ENCODE measurements at places on chromosomes 4 and X.

DNA sequence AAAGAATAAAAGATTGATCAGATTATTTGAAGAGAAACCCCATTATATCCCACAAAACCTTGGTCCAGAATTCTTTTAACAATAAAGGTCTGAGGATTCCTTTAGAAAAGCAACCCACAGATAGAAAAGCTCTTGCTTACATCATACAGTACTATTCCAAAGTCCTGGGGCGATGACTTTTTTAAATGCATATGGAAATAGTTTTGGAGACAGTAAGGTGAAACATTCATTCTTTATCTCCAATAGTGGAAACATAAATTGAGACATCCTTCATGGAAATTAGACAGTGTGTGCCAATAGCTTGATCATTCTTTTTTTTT is 85.7 kb upstream of the UCP1 start:
- DNase-seq, result no peak

DNA sequence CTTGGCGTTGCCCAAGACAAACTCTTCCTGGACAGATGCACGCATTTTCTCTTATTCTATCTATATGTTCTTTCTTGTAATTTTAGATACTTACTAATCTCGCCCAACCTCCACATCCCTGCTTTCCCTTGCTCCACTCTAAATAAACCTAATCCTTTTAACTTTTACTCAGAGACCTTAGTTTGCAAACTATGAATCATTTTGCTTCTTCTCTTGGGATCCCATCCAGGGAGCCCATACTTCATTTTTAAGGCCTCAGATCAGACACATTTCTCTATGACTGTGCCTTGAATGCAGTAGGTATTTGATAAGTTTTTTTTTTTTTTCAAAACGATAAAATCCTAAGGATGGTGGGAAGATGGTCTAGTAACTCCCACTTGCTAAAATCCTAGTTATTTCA is 353.8 kb upstream of the HAND2 start:
- no peak for DNase-seq

GRCh38 chr4:71187404-71188155 is 151.2 kb upstream of the SLC4A4 start:
- peak; percentile 11 for DNase-seq

DNA sequence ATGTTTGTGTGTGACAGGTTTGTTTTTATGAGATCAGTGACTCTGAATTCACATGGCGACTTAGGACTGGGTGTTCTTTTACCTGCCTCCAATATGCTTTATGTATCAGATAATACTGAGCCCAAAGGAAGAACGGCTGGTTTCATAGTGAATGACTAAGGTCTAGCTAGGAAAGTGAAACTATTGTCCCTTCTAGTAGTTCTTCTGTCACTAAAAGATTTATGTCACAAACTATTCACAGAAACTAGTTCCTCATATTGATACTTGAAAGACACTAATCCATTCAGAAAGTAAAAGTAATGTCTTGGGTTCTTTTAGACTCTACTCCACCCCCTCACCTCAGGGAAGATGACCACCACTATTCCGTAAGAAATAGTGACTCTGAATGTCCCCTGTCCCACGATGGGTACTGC is 81.7 kb downstream of the EGF start:
- DNase-seq, result no peak

DNA sequence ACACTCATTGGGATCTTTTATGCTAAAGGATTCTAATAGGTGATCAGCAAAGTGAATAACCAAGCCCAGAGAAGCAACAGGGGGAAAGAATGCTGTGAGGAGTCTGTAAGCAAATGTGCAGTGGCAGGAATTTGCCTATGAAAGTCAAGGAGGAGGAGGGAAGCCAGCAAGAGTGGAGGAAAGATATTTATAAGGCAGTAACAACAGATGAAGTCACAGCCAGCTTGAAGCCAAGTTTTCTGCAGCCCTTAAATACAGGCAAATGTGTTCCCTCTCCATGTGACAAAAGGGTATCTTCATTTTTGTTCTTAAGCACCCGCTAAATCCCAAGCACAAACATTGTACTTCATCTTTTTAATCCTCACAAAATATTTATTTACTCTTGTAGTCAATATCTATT is 275.0 kb upstream of the CLNK start:
- no peak for DNase-seq

DNA sequence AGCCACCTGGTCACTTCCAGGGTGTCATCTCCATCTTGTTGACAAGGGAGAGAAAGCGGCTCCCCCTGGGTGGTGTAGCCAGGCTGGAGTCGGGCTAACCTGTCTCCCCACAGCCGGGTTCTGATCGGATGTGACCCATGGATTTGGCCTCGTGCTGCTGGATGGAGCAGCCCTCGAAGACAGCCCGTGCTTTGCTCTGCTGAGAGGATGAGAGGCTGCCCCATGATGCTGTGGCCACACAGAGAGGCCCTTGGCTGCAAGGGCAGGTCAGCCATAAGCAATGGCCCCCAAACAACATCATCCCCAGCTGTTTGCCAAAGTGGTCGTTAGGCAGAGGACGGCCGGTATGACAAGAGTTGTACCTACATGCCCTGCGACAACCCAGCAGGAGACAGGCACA is 106.6 kb downstream of the HMX1 start:
- DNase-seq, result no peak

DNA sequence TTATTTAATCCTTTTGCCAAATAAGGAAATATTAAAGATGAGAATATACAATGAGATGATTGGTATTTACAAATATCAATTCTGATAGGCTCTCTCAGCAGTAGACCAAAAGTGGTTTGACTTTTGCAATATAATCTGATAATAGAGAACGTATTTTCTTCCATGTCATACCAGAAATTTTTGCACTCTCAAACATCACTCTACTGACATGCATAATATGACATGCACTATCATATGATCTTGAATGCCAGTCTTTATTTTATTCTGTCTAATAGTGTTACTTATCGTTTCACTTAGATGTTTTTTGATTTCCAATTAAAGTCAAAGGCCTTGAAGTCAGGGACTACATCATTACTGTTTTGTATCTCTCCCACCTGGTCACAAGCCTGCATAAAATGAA is 259.2 kb downstream of the PCDH7 start:
- no peak for DNase-seq

DNA sequence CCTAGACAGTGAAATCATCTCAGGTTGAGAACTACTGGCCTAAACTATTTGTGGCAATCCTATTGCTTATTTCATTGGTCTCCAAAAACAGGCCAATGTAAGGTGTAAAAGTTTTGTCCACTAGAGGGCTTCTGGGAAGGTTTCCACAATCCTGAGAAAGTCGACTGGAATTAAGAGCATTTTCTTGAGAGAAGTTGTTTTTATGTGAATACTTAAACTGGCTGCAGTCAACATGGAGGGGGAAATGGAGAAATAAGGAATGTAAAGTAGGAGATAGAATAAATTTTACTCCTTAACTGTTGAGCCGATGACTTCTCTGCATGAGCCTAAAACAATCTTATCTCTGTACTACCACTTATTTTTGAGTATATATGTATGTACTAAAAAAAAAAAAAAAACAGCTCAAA is 11.0 kb upstream of the EIF4E start:
- DNase-seq, result no peak

GRCh38 chr4:140448830-140449229 is 21.4 kb upstream of the CLGN start:
- DNase-seq, result no peak

GRCh38 chr4:151165205-151166000 is 66.0 kb downstream of the RPS3A start:
- DNase-seq, result no peak

GRCh38 chr4:26857278-26858034 is 3.2 kb upstream of the STIM2 start:
- peak; percentile 32 for DNase-seq

- DNase-seq, result no peak
These were observed 1.4 kb downstream of the PALLD start for GRCh38 chr4:168498251-168498650.

GRCh38 chr4:31283679-31284078 is 563.5 kb downstream of the PCDH7 start:
- DNase-seq, result no peak

DNA sequence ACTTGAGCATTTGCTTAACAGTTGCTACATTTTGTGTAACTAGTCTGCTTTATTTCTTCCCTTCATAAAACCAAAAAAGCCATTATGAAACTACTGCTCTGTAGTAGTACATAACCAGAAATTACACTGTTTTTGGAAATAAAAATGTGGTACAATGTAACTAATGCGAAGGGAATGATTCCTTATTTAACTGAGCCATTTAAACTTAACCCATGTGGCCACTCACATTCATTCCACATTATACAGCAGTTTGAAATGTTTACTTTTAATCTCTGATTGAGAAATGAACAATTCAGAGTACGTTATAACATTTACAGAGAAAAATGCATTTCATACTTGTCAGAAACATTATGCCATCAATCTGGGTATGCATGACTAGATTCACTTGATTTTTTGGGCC is 94.2 kb downstream of the NYX start:
- DNase-seq, result peak; percentile 18

GRCh38 chrX:97310373-97310772 is 426.7 kb downstream of the RPA4 start:
- DNase-seq, result no peak

- no peak for DNase-seq
These were observed 50.2 kb downstream of the SUPT20HL1 start for GRCh38 chrX:24410514-24411189.

GRCh38 chr4:7680106-7680505 is 245.4 kb upstream of the PSAPL1 start:
- DNase-seq, result no peak

- DNase-seq, result no peak
These were observed 97.5 kb upstream of the CBR4 start for GRCh38 chr4:169107528-169107927.

DNA sequence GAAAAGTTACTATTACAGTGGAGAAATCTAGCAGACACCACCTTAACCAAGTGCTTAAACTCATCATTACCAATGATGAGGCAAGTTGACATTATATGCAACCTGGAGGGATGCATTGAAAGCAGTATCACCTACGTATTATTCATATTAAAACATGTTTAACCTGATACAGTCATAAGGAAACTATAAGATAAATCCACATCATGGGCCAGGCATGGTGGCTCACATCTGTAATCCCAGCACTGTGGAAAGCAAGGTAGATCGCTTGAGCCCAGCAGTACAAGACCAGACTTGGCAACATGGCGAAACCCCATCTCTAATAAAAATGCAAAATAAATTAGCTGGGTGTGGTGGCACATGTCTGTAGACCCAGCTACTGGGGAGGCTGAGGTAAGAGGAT is 22.3 kb upstream of the INTU start:
- DNase-seq, result no peak

DNA sequence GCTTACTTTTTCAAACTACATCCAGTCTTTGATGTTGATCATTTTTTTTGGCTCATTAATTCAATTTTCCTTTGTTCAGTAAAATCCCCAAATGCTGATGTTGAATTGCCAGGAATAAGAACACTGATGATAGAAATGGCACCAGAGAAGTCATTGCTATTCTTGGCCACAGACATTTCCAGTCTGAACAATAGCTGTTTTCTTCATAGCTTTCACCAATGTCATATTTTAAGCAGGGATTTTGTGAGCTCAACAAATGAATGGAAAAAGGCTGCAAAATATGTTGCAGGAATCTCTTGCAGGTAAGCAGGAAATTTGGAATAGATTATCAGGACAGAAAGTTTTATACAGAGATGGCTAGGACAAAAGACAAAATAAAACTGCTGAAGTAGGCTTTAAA is 40.5 kb upstream of the GLRB start:
- no peak for DNase-seq

DNA sequence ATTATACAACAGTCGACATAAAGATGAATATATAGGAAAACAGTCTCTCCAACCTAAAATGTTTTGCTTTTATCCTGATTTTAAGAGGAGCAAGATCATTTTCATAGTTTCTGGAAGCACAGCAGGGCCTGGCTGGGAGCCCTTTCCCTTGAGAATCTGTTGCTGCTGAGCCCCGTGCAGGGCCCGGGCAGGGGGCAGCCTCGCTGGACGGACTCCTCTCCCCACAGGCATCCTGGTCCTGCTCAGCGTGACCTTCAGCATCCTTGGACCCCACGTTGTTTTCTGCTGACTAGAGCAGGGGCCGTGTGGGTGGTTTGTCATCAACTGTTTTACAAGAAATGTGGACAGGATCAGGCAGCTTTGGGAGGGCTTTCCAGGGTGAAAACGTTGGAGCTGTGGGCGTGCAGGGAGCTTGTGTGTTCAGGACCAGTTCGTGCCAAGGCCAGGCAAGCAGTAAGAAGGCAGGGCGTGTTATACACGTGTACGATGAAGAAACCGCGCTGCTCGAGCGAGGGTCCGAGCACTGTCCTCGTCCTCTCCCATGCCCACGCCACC is 25.0 kb downstream of the CPZ start:
- no peak for DNase-seq

All from AG09309 (cell line).